ENCODE measurements at places on chromosomes 2 and 18.

- no peak for DNase-seq
These were observed 121.2 kb downstream of the ZNF521 start for GRCh38 chr18:25230658-25231326.

GRCh38 chr18:2545155-2545554 is 26.1 kb downstream of the METTL4 start:
- DNase-seq, result no peak

DNA sequence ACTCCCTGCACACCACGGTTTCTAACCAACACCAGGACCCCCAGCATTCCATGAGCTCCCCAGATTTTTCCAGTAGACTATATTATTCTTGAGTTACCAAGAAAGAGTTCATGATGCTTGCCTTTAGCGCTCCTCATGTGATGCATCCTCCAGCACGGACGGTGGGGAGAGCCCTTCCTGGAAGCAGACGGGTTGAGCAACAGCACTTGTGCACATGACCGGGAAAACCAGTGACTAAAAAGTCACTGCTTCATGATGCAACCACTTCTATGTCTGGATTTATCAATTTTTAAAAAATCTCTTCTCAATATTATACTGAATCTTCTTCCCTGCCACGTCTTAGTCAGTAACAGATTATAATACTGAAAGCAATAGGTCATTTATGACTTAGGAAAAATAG is 20.4 kb upstream of the DOK6 start:
- no peak for DNase-seq

- no peak for DNase-seq
These were observed 1.4 kb upstream of the RNF103 start for GRCh38 chr2:86625096-86625495.

- DNase-seq, result no peak
These were observed 186.0 kb upstream of the EPHA4 start for GRCh38 chr2:221758076-221758475.

Measured in activated CD8-positive, alpha-beta memory T cell treated with anti-CD3 and anti-CD28 coated beads, Interleukin-2, amount 50 U/mL, for 48 hours (primary cell).